ENCODE measurements at places on chromosomes 5 and 9.

DNA sequence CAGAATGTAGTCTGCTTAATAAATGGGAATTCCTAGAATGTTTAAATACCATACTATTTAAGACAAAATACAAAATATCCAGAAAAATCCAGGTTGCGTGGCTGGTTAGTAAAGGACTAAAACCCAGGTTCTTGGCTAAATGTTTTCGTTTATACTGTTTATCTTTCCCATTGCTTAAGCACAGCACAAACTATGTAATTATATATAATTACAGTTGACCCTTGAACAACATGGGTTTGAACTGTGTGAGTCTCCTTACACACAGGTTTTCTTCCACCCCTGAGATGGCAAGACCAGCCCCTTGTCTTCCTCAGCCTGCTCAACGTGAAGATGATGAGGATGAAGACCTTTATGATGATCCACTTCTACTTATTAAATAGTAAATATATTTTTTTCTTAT, 24.7 kb downstream of the XPA start:
- DNase-seq = no peak

DNA sequence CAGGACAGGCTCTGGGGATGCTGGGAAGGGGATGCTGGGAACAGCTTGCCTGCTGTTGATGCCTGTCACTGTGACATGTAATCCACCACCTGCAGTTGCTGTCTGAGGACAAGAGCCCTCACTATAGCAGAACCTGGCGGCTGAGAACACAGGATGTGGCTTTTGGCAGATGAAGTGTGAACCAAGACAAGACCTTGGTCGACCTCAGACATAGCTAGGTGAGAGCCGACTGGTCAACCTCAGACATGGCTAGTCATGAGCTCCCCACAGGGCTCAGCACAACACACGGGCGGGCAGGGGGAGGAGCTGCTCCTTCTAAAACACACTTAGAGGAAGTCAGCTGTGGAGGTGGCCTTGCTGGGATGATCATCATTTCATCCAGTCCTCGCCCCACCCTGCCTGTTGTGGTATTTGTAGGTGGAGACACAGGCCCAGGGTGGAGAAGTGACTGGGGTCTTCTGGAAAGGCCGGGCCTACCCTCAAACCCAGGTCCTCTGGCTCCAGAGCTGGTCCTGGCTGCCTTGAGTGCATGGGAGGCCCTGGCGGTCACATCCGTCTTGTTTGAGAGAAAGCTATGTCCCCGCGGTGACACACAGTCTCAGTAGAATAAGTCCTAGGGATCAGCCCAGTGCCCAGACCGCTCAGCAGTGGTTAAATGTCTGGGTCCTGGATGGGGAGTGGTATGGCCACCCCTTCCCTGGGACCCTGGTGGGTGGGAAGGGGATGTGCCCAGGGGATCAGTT, 6.1 kb downstream of the SUSD3 start:
- DNase-seq = no peak

DNA sequence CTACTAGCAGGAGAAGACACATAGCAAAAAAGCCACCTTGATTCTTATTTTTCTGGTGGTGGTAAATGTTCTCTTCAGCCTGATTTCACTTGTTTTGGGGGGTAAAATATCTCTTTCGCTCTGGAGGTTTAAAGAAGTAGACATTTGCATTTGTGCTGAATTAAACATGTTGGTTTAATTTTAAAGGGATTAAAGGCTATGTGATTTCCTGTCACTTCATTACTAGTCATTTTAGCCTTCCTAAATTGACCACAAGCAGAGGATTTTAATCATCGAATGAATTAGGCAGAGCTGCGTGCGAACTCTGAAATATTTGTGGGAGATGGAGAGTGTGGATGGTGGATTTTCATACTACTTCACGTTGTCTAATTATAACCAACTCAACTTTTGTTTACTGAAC, 4.8 kb downstream of the RASGRF2 start:
- no peak for DNase-seq

DNA sequence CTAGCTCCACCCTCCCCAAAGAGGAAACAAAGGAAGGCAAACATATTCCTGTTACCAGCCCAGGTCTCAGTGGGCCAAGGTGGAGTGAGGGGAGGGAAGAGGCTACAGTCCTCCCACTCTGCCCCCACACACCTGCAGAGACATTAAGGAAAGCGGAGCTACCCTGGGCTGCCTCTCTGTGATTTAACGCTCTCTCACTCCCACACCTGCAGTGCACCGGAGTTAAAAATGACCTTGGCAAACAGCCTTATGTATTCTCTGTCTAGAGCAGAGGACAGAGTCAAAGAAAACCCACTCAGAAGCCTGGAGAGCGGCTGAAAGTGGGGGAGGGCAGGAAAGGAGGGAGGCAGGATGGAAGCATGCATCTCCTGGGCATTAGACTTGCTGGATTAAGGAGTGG, 32.7 kb downstream of the KCNIP1 start:
- DNase-seq = no peak
